Trophoblast cell (in vitro differentiated cells and primary cell): ENCODE measurements at places on chromosomes 1 and 21.

DNA sequence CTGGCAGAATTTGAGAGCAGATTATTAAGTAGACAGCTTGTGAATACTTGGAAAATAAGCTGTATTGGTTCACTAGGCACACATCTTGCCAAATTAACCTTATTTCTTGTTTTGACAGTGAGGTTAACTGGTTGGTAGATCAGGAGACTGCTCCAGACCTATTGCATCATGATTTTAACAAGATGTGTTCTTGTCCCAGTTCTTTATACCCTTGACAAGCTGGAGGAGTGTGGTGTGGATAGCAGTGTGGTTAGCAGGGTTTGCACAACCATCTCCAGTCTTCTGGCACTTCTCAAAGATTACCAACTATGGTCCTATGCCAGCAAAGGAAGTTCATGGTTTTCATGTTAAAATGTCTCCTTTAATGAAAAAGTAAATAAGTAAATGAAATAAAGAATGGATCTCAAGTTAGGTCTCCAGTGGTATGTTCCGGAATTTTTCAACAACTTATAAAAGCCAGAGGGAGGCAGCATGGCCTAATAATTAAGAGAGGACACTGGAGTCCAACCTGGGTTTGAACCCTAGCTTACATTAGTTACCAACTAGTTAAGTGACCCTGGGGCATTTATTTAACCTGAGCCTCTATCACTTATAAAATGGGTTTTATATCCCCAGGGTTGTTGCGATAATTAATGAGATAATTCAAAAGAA, 34.1 kb downstream of the DDX20 start:
- H3K27ac ChIP-seq, result no peak overlapping the region
- no peaks in the 10 kb centered on the region for H3K27me3 ChIP-seq
- no peaks in the 10 kb centered on the region for H3K4me1 ChIP-seq

DNA sequence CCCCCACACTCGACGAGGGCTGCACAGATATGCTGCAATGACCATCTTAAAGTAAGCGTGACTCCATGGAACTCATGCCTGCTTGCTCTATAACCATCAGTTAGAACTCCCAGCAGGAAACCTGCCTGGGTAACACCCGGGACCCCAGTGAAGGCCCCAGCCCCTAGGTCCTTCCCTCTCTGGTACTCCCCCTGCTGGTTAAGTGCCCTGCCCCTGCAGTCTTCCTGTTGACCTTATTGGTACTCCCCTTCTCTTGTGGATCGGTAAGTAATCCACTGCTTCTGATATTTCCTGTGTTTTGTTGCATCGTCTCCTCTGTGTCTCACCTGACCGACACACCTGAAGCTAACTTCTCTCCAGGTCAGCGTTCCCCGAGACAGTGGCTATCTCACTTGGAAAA, 104.8 kb upstream of the COG2 start:
- H3K27me3 ChIP-seq, result no peaks in the 10 kb centered on the region
- no peaks in the 10 kb centered on the region for H3K36me3 ChIP-seq
- no peak for DNase-seq
- H3K4me1 ChIP-seq, result no peaks in the 10 kb centered on the region

DNA sequence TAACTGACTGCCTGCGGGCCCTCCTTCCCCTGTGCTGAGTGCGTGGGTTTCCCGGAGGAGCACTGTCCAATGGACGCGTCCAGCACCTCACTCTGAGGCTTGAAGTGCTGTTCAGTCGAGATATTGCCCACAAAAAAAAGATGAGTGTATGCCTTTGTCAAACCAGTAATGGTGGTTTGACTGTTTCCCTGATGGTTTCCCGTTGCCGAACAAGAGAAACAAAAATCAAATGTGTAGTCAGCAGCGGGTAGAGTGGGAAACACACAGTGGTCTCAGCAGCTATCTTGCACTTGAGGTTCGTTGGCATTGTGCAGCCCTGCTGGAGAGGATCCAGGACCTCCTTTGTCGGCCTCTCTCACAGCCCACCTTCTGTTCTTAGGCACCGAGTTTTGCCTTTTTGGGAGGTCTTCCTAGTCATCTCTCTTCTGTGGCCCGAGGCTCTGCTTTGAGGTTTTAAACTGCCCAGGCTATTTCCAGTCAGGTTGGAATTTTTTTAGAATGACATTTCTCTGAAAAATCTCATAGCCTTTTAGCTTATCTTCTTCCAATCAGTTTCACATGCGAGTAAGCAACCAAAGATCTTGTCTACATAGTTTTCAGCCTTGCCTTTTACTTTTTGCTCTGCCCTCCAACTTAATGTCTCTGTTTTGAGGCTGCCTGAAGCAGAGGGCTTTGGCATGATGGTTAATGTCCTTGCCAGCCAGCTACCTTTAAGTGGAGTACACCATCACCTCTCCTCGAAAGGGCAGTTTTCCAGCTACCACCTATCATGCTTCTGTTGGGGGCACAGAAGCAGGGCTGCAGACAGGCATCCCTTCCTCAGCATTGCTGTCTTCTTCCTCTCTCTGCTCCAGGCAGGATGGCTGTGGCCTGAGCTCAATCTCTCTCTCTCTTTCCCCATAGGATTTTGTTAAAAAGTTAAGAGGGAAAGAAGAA, 132.3 kb downstream of the URB2 start:
- H3K27ac ChIP-seq, result peak overlapping the region; percentile 99
- no peak overlapping the region for H3K4me3 ChIP-seq
- no peaks in the 10 kb centered on the region for H3K27me3 ChIP-seq
- peaks cover 29% of the 10 kb centered on the region for H3K4me1 ChIP-seq

- DNase-seq, result no peak
- no peak overlapping the region for H3K4me3 ChIP-seq
- peaks cover 4% of the 10 kb centered on the region for H3K4me1 ChIP-seq
- H3K36me3 ChIP-seq, result no peaks in the 10 kb centered on the region
- H3K27ac ChIP-seq, result no peak overlapping the region
Observed at GRCh38 chr1:223155153-223155552, 12.1 kb upstream of the TLR5 start.

GRCh38 chr1:244052728-244053312, 1.7 kb downstream of the ZBTB18 start:
- DNase-seq, result no peak
- no peaks in the 10 kb centered on the region for H3K27me3 ChIP-seq
- peaks cover 15% of the 10 kb centered on the region for H3K36me3 ChIP-seq
- H3K27ac ChIP-seq, result no peak overlapping the region
- H3K4me1 ChIP-seq, result no peaks in the 10 kb centered on the region

- peak; percentile 20 for DNase-seq
- H3K4me1 ChIP-seq, result peaks cover 6% of the 10 kb centered on the region
- no peaks in the 10 kb centered on the region for H3K27me3 ChIP-seq
- no peak overlapping the region for H3K27ac ChIP-seq
Observed at GRCh38 chr1:117014209-117014608, 12.6 kb downstream of the CD101 start.

- peaks cover 2% of the 10 kb centered on the region for H3K36me3 ChIP-seq
- H3K4me3 ChIP-seq, result peak overlapping the region; percentile 21
- no peak for DNase-seq
Observed at GRCh38 chr1:46612937-46613660, 3.5 kb downstream of the MOB3C start.

DNA sequence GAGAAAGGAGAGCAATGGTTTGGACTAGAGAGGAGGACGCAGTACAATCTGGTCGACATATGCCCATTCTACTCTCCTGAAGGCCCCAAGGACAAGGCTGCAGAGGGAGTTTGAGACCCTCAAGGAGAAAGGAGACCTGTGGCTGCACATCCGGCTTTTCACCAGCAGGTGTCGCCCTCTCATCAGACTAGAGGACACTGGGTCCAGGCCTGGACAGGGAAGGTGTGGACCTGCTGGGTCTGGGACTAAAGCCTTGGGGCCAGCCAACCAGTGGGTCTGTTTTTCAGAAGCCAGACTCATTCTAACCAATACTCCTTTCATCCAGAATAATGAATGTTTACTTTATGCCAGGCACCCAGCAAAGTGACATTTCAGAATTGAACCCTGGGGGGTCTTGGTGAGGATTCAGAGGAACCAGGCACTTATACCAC, 5.0 kb downstream of the SRARP start:
- H3K4me1 ChIP-seq, result peaks cover 13% of the 10 kb centered on the region
- H3K27ac ChIP-seq, result no peak overlapping the region
- H3K27me3 ChIP-seq, result no peaks in the 10 kb centered on the region
- H3K36me3 ChIP-seq, result no peaks in the 10 kb centered on the region

DNA sequence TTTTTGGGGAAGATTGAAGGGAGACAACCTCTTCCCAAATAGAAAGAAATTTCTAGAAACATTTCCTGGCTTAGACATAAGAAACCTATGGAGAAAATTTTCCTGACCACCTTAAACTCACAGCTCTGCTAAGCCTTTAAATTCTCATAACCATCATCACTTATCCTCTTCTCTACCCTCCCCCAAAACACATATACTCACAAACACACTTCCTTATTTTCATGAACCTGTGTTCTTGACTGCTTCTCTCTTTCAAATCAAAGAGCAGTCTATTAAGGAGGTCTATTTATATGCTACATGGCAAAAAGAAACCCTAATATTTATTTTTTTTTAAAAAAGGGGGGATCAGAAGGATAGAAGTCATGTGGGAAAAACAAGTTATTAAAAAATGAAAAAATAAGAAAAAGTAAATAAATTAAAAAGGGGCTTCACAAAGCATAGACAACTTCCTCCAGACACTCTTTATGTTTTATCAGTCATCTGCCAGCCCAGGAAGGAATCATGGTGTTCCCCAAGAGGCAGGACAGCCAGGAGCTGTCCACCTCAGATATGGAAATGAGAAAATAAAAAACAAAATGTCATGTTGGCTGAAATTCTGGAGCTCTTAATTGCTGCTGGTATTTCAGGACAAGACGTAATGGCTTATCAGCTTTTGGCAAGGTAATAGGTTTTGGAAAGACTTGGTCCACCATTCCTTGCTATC, 12.8 kb upstream of the RGS2 start:
- no peak for DNase-seq
- H3K36me3 ChIP-seq, result no peaks in the 10 kb centered on the region
- no peaks in the 10 kb centered on the region for H3K4me1 ChIP-seq
- no peak overlapping the region for H3K27ac ChIP-seq
- H3K4me3 ChIP-seq, result no peak overlapping the region

GRCh38 chr1:61680500-61680899, 44.4 kb downstream of the TM2D1 start:
- no peaks in the 10 kb centered on the region for H3K4me1 ChIP-seq
- H3K4me3 ChIP-seq, result no peak overlapping the region
- H3K36me3 ChIP-seq, result peaks cover 3% of the 10 kb centered on the region
- H3K27ac ChIP-seq, result no peak overlapping the region
- H3K27me3 ChIP-seq, result no peaks in the 10 kb centered on the region
